Brain microvascular endothelial cell (primary cell): ENCODE measurements at places on chromosomes 2 and 18.

GRCh38 chr18:36139245-36139644 is 9.5 kb downstream of the ELP2 start:
- no peak for DNase-seq

DNA sequence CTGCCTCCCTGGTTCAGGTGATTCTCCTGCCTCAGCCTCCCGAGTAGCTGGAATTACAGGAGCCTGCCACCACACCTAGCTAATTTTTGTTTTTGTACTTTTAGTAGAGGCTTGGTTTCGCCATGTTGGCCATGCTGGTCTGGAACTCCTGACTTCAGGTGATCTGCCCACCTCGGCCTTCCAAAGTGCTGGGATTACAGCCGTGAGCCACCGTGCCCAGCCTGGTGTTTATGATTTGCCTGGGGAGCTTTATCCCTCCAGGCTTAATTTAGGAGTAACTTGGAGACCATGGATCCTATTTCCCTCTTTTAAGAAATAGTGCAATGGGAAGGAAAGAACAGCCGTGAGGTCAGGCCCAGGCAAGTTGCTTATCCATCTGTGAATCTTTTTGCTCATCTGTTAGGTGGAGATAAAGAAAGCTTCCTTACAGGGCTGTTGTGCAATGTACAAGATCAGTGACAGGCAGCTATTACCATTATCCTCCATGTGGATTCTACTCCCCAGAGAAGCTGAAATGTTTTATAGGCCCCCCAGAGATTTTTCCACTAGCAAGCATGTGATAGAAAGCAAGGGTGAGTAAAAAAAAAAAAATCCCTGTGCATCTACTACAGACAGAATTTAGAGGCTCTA is 104.9 kb upstream of the MGAT5 start:
- no peak for DNase-seq

- DNase-seq = no peak
Measured at GRCh38 chr2:162925595-162925994, 87.0 kb upstream of the KCNH7 start.

GRCh38 chr18:34787931-34788532 is 77.9 kb downstream of the DTNA start:
- peak; percentile 61 for DNase-seq

DNA sequence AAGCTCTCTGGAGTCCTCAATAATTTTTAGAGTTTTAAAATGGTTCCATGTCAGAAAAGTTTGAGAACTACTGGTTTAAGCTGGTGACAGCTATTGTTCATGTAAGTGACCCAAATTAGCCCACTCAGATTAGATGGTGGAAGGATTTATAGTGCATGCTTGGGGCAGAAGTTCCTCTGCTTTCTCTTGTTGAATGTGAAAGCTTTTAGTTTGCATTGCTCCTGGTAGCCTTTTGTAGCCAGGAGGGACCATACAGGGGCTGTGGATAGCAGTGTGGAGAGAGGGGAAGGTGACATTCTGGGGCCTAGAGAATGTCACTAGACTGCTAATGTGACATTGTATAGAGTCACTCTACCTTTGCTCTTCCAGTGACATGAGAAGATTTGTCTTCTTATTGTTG is 40.3 kb upstream of the IGFBP5 start:
- DNase-seq = no peak

DNA sequence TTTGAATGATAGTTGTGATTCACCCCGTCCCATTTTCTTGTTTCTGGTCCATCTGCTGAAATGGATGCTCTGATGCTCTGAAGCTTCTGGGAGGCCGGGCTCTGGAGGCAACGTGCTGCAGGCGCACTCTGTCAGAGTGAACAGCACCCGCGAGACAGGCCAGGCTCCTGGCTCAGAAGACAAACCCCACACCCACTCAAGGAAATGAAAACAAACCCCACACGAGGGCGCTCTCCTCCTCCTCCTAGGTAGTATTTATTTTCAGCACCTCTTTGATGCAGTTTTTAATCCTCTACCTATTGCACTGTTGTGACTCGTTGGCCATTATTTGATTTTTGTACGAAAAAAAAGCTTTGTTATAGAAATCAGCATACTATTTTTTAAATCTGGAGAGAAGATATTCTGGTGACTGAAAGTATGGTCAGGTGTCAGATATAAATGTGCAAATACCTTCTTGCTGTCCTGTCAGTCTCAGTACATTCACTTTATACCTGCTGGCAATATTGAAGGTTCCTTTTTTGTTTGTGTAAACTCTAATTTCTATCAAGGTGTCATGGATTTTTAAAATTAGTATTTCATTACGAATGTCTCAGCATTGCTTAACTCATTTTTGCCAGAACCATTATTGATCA is 10.3 kb upstream of the CHST10 start:
- peak; percentile 54 for DNase-seq

DNA sequence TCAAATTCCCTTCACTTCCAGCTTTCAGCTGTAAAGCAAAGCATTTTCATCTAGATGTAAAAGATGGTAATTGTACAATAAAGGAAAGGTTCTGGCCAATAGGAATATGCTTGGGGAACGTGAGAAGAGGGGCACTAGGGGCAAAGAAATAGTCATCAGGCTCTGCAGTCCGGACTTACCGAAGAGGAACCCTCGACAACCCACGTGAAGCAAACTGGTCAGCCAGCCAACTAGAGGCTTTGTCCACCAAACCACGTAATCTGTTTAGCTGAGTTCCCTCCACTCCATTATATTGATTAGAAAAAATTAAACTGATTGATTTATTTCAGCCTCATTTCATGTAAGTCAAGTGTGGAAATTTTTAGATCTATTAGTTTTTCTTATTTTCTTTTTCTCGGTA is 300.4 kb upstream of the FANCL start:
- DNase-seq = no peak

DNA sequence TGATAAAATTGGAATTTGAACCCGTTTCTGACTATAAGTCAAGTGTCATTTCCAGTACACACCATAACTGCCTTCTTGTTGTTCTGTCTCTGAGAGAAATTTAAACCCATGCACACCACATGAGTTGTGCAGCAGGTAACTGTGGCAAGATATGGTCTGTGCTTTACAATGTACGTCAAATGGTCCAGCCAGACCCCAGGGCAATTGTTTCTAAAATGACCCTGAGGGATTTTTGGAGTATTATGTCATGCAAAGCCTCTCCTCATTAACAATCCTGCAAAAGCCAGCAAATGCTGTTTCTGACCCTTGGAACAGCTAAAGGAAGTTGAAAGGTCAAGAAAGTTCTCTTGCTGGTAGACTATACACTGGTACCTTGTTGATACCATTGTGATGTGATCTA is 47.7 kb upstream of the WIPF1 start:
- no peak for DNase-seq

DNA sequence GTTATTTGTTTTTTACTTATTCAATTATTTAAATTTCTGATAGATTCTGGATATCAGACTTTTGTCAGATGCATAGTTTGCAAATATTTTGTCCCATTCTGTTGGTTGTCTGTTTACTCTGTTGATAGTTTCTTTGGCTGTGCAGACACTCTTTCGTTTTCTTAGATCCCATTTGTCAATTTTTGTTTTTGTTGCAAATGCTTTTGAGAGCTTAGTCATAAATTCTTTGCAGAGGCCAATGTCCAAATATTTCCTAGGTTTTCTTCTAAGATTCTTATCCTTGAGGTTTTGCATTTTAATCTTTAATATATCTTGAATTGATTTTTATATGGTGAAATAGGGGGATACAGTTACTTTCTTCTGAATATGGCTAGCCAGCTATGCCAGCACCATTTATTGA is 112.7 kb upstream of the SESTD1 start:
- DNase-seq = peak; percentile 2

GRCh38 chr2:11678306-11678960 is 8.4 kb upstream of the NTSR2 start:
- no peak for DNase-seq

- no peak for DNase-seq
Measured at GRCh38 chr2:201816657-201817575, 10.6 kb downstream of the CDK15 start.

DNA sequence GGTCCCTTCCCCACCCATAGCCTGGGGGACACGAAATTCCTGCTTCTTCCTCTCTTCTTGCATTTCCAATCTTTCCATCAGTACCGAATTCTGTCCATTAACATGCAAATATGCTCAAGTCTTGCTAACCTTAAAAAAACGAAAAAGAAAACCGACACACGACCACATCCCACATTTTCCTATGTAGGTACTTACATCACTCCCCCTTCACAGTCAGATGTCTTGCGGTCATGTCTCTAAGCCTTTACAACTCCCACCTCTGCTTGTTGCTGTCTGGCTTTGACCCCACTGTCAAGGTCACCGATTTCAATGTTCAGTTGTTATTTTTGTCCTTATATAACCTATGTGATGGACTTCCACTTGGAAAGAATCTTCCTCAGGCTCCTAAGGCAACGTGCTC is 219.4 kb downstream of the NAPG start:
- DNase-seq = no peak

- DNase-seq = peak; percentile 46
Measured at GRCh38 chr2:213221957-213222356, 62.3 kb upstream of the SPAG16 start.

GRCh38 chr2:118386641-118387302 is 298.5 kb downstream of the INSIG2 start:
- peak; percentile 72 for DNase-seq

- no peak for DNase-seq
Measured at GRCh38 chr18:60966876-60967275, 366.4 kb upstream of the CDH20 start.

DNA sequence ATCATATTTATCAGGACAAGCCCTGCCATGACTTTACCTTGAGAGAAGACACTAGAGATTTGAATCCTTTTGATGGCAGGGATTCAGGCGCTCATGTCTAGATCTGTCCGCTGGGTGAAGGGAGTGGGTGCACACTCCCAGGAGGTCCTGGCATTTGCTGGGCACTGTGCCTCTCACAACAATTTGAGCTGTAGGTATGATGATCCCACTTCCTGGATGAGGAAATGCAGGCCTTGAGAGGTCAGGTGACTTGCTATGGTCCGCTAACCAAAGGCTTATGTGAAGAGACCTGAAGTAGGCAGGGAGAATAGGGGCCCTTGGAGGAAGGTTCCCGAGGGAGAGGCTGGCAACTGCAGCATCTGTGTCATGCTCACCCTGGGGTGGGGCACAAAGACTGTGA is 206.1 kb downstream of the HAUS1 start:
- DNase-seq = no peak

DNA sequence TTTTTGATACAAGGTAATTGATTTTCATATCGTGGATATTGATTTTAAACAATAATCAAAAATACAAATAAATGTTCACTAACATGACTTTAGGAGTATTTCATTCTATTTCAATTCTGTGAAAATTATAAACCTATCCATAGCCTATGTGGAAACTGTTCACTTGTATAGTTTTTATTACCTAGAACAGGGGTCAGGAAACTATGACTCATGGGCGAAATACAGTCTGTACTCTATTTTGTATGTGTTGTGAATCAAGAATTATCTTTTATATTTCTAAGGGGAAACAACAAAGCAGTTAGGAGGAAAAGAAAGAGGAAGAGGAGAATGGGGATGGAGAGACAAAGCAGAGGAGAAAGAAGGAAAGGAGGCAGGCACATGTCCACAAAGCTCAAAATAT is 181.7 kb upstream of the VRK2 start:
- DNase-seq = no peak

- no peak for DNase-seq
Measured at GRCh38 chr2:84972932-84973331, 2.0 kb downstream of the KCMF1 start.

DNA sequence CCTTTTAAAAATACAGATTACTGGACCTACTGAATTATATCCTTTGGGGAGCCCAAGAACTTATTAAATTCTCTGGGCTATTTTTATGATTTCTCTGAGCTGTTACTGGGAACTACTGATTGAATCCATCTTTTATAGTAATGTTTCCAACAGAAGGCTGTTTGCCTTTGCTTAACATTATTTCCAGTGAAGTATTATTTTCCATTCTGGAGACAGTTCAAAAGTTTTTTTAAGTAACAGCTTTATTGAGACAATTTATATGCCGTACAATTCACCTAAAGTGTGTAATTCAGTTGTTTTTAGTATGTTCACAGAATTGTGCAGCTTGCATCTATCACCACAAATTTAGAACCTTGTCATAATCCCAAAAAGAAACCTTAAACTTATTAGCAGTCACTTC is 100.6 kb downstream of the BABAM2 start:
- no peak for DNase-seq

GRCh38 chr2:20188851-20189250 is 36.1 kb downstream of the SDC1 start:
- DNase-seq = no peak

GRCh38 chr2:190352668-190353536 is 9.5 kb downstream of the INPP1 start:
- no peak for DNase-seq

- DNase-seq = no peak
Measured at GRCh38 chr2:150207979-150208378, 279.5 kb downstream of the RND3 start.

GRCh38 chr2:5978131-5978751 is 286.1 kb downstream of the SOX11 start:
- no peak for DNase-seq

DNA sequence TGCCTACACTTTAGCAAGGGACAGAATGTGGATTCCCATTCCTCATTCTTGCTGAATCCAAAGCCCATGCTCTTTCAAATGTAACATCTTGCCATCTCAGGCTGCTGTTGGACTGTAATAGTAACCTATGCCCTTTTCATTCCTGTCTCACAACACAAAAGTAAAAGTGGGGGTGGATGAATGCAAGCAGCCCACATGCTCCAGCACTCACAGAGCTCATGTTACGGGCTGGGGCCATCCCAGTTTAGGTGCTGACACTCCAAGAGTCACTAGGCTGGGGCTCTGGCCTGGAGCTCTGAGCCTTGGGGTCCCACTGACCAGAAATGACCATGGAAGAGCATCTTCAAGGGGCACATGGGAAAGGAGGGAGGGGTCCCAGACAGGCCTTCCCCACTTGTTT is 47.6 kb downstream of the CCBE1 start:
- no peak for DNase-seq

DNA sequence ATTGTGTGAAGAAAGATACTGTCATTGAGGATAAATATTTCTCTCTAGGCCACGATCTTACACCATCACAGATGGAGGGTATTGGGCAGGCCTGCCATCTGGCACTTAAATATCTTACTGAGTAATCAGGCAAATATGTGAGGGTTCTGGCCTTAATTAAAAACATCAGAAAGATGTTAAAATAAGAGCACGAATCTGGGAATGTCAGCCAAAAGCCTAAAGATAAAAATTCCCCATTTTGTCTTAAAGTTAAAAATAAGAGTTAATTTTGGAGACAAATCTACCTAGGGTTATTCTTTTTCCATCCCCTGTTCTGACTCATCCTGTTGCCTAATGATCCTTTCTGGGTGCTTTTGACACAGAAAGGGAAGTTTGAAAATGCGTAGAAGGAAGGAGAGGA is 121.0 kb downstream of the SUCLG1 start:
- DNase-seq = no peak
